Foreskin keratinocyte (primary cell): ENCODE measurements at places on chromosomes 5 and 9.

- DNase-seq = no peak
Observed at GRCh38 chr5:72812488-72812887, 4.0 kb upstream of the TNPO1 start.

DNA sequence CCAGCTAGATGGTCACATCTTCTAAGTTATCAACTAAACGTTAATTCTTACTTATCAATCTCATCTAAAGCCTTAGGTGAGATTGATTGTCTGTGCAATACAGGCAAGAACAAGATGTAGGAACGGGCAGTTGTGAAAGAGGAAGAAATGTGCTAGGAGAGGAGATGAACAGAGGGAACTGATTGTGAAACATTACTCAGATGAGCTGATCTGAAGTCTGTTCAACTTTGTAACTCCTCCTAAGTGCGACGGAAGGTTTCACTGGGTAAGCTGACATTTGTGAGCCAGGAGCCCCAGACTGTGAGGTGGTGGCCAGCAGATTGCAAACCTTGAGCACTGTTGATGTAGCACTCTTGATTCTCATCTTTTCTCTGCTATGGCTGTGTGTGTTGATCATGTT, 204.1 kb downstream of the CD180 start:
- no peak for DNase-seq

DNA sequence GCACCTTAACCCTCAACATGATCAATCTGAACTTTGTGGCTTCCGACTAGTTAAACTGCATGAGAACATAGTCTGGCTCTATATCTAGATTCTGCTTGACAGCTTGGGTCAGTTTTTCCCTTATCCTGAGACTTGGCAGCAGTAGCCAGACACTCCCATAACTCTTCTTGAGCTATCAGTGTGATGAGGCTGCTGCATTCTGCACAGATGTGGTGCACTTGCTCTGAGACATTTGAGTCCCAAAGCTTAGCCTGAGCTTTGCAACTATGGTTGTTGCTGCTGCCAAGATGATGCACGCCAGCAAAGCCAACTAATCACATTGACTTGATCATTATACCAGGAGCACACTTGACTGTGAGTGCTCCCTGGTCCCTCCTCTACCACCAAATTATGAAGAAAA, 36.2 kb downstream of the MOCS2 start:
- no peak for DNase-seq

DNA sequence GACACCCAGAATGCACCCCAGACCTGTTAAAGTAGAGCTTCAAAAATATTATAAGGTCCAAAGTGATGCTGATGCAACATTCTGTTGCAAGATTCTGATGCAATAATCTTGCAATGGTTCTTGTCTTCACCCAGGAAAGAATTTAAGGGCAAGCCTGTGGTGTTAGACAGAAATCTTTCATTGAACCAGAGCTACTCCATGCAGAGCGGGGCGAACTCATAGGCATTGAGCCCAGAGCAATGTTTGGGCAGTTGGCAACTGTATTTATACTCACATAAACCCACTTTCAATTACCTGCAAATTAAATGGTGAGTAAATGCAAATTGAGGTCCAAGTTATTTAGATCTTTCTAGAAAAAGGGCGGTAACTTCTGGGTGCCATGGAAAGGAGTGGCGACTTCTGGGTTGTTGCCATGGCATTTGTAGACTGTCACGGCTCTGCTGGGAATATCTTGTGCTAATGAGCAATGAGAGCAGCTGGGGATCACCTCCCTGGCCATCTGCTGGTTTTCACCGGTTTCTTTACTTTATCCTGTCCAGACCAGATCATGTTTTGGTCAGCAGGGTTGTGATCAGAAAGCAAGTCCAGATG, 163.4 kb downstream of the ICE1 start:
- no peak for DNase-seq

DNA sequence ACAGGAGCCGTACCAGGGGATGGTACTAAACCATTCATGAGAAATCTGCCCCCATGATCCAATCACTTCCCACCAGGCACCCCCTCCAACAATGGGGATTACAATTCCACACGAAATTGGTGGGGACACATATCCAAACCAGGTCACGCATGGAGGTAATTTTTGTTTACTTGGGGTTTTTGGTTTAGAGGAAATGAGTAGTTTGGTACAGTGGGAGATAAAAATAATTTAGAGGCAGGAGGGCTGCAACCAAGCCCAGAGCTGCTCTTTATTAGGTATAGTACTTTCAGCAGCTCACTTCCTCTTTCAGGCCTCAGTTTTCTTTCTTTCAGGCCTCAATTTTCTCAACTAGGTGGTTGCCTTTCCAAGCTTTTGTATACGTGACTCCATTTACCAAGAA, 23.2 kb downstream of the PRUNE2 start:
- no peak for DNase-seq

- no peak for DNase-seq
Observed at GRCh38 chr5:78362220-78362619, 1.8 kb downstream of the SCAMP1 start.

DNA sequence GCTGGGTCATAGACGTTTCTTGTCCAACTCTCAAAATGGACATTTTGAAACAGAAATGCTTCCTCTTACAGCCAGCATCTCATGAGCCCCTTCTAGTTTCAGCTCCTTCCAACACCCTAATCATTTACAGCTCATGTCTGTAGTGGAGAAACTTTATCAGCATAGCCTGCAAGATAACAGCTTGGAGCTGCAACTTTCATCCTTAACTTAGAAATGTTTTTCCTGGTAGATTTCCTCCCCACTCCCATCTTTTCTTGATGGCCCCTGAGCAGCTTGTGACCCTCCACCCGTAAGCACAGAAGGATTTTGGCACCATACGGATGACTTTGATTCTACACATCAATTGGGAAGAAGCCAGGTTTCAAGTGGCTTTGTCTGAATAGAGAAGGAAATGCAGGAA, 53.5 kb upstream of the TGFBR1 start:
- DNase-seq = no peak

DNA sequence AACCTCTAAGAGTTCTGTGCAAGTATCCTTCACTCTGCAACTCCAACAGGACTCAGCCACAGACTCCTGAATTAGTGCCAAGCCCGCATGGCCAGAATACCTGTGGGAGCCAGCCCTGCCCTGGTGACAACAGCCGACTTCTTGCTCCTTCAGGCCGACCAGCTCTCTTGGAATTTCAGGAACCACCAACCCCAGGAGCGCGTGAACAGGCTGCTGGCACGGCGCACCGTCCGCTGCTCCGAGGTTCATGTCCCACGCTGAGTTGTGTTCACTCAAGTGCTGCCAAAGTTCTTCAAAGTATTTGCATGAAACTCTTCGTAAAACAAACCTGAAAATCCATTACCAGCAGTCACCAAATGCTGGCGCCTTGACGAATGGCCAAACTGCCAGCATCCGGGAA, 232.8 kb downstream of the NR2F1-AS1 start:
- no peak for DNase-seq

GRCh38 chr5:142783601-142784341, 13.6 kb downstream of the ARHGAP26 start:
- DNase-seq = no peak

- no peak for DNase-seq
Observed at GRCh38 chr9:79574781-79575180, 3.0 kb downstream of the TLE4 start.

GRCh38 chr5:87785554-87786335, 373.0 kb upstream of the CCNH start:
- DNase-seq = no peak

DNA sequence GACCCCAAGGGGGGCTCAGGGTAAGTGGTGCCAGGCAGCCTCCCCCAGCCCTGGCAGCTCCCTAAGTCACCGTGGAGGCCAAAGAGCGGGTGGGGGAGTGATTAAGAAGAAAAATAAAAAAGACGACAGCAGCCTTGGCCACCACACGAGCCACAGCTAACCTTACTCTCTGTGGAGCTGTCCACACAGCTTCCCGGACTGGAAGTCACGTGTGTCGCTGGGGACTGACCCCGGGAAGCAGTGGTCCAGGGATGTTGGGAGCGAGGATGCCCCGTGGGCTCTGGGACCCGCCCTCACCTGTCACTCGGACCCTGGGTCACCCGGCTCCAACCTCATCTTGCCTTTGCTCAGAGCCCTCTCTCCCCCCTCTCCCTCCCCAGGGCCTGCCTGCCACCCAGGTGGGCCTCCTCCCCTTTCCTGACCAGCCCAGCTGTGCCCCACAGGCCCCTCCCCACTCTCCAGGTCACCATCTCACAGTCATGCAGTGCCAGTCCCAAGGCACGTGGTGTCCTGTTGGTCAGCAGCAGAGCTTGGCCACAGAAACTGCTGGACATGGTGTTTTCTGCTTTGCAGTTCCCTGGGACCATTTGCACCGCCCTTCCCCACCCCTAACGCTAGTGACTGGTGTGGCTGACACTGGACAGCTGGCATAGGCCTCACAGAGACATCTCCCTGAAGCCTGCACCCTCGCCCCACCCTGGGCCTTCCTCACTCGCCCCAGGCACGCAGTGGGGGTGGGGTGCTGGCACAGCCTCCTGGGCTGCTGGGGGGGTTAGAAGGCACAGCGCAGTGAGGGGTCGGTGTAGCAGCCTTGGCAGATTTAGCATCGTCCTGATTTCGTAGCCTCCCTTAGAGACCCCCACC, 9.8 kb upstream of the EXOC3 start:
- no peak for DNase-seq

DNA sequence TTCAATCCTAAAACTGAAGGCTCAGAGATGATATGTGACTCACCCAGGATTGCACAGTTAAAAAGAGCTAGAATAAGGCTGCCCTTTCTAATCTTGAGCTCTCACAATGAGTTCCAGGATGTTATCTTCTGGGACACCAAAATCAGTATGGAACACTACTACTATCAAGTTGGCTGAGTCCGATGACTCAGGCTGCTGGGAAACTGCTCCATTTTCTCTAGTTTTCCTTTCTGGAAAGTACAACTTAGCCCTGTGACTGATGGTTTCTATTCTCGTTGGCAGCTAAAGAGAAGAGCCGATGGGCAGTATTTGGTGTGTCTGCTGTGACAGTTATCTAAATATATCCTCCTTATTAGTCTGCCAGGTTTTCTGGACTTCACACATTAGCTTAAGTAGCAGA, 37.9 kb upstream of the DPYSL3 start:
- DNase-seq = no peak

GRCh38 chr5:143258559-143259253, 144.8 kb downstream of the NR3C1 start:
- DNase-seq = peak; percentile 93

DNA sequence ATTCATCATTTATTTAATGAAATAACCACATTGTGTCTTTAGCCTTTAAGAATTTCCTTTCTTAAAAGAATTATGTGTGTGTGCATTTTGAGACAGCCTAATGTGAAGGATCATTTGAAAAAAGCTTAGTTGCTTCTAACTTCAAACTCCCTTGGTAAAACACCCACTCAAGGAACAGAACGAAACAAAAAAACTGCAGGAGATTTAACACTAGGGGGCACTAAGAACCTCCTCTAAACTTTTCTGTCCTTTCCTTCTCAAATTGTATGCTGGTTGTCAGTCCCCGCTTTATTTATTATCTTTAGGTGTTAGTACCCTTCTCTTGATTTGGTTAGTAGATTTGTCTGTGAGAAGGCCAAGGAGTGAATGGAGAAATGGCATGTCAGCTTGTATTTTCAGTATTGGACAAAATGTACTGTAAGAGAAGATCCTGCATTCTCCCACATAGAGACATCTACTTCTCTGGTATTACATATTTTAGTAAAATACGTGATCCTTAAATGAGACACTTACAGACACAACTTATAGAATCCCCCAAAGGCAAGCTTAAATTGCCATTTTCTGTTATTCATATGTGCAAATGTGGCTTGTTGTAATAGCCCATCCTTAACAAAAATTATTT, 229.7 kb downstream of the MRPS30 start:
- peak; percentile 17 for DNase-seq

DNA sequence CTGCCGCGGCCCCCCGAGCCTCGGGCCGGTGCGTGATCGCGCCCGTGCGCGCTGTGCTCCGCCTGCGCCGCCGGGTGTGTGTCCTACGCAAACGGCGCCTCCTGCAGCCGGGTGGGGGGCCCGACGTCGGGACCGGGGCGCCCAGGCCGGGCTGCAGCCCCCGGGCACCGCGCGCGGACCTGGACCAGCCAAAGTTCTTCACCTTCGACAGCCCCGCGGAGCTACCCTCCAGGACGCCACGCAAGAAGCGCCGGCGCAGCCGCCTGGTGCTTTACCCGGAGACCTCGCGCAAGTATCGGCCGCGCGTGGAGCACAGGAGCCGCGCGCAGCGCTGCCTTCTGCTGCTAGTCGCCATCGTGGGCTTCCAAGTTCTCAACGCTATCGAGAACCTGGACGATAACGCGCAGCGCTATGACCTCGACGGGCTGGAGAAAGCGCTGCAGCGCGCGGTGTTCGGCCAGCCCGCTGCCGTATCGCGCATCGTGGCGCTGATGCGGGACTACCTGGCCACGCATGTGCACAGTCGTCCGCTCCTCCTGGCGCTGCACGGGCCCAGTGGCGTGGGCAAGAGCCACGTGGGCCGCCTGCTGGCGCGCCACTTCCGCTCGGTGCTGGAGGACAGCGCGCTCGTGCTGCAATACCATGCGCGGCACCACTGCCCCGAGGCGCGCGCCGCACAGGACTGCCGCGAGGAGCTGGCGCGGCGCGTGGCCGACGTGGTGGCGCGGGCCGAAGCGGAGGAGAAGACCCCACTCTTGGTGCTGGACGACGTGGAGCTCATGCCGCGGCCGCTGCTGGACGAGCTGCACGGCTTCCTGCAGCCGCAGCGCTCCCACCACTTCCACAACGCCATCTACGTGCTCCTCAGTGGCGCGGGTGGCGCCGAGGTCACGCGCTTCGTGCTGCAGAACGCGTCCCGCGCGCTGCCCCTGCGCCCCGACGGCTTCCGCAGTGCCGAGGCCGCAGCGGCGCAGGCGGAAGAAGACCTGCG, 1.5 kb downstream of the TOR4A start:
- no peak for DNase-seq

- no peak for DNase-seq
Observed at GRCh38 chr5:52564587-52564986, 223.1 kb upstream of the ITGA1 start.

GRCh38 chr5:77683171-77683732, 44.7 kb upstream of the OTP start:
- DNase-seq = no peak
